CD4-positive, alpha-beta T cell treated with Interleukin-17A for 1 hour (primary cell): ENCODE measurements at places on chromosomes 7 and 10.

DNA sequence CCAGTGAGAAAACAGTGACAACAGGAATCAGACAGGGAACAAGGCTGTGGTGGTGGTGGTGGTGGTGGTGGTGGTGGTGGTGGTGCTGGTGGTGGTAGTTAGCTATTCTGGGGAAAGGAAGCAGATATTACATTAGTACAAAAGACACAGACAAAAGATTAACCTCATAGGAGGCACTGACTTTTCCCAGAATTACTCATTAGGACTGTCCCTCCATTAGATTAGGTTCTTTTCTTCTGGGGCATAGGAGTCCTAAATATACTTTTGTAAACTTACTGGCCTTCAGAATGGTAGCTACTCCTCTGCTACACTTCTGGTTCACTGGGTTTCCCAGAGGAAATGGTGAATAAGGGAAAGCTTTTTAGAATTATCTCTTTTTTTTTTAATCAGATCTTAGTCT is 156.6 kb upstream of the SEMA3D start:
- DNase-seq = no peak

DNA sequence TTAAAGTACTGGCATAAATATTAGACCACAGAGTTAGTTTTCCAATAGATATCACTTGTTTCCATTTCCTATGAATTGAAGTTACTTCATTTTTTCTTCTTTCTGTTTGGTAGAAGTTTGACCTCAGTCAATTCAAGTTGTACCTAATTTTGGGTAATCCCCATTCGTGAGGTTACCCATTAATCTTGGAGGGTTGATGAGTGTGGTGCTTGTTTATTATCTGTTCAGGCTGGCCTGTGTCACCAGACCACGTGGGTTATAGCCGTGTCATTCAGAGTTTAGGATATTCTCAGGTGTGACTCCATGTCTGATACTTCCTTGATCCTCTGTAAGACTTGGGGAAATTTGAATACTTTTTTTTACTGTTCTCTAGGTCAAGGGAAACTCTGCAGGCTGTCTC is 133.9 kb upstream of the TPK1 start:
- DNase-seq = no peak

GRCh38 chr7:997404-998395 is 14.7 kb downstream of the CYP2W1 start:
- no peak for DNase-seq

- DNase-seq = no peak
Measured at GRCh38 chr7:117333168-117333567, 10.3 kb upstream of the WNT2 start.

GRCh38 chr7:36527549-36527913 is 137.9 kb downstream of the ANLN start:
- DNase-seq = no peak

GRCh38 chr7:30799206-30799975 is 28.2 kb downstream of the MINDY4 start:
- no peak for DNase-seq

GRCh38 chr7:32892521-32893206 is 1.1 kb upstream of the KBTBD2 start:
- DNase-seq = peak; percentile 69

DNA sequence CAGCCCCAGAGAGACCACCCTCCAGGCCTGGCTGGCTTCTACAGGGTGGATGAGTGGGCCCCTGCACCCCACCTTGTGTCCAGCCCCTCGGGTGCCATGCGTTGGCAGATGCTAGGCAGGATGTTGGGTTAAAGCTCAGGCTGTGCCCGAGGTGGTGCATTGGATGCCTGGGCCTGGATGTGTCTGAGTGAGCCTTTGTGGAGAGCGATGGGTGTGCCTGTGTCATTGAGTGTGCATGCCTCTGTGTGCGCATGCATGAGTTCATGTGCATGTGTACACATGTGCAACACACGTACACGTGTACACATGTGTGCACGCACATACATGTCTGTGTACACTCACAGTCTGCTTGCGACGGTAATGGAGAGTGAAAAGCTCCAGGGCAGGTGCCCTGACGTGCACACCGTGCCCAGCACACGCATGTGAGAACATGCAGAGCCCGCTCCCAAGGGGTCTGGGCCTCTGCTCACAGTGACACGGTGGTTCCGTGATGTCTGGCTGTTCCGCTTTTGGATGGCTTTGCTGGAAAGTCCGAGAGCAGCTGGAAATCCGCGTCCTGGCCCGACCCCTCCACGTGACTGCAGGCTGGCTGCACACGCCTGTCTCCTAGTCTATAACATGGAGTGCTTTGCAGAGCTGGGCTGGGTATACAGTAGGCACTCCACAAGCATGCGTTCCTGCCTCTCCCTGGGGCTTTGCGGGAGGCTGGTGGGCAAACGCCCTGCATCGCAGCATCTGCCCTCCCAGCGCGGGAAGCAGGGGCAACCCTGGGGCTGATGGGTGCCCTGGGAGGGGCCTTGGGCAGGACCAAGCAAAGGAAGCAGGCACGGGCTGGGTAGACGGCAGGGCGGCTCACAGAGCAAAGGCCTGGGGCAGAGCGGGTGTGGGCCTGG is 36.9 kb downstream of the ELFN1 start:
- DNase-seq = no peak

- DNase-seq = no peak
Measured at GRCh38 chr10:33833566-33833965, 499.1 kb upstream of the NRP1 start.

- no peak for DNase-seq
Measured at GRCh38 chr7:155824227-155824886, 12.1 kb upstream of the SHH start.

GRCh38 chr10:79352035-79352877 is 5.0 kb downstream of the PPIF start:
- no peak for DNase-seq

GRCh38 chr7:138226001-138226476 is 149.8 kb downstream of the AKR1D1 start:
- DNase-seq = no peak

- DNase-seq = no peak
Measured at GRCh38 chr7:51234139-51234538, 82.5 kb downstream of the COBL start.

GRCh38 chr10:28797904-28798371 is 120.6 kb downstream of the BAMBI start:
- no peak for DNase-seq

GRCh38 chr10:82335831-82336230 is 460.8 kb downstream of the NRG3 start:
- no peak for DNase-seq

DNA sequence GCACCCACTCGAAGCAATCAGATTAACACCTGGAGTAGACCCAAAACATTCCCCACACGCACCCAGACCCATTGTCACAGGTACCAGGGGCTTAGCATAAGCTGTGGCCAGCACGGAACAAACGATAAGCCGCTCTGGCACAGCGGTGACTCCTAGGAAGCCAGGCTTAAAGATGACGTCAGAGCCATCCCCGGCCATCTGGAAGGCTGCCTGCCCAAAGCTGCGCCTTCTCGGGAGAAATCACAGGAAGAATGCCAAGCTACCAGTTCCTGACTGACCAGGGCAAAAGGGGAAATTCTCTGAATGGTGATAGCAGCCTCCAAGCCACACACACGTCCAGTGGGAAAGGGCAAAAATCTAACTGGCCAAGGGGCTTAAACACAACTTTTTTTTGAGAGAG is 13.0 kb upstream of the WIPI2 start:
- no peak for DNase-seq

GRCh38 chr10:63554657-63555056 is 33.5 kb downstream of the REEP3 start:
- DNase-seq = peak; percentile 44

DNA sequence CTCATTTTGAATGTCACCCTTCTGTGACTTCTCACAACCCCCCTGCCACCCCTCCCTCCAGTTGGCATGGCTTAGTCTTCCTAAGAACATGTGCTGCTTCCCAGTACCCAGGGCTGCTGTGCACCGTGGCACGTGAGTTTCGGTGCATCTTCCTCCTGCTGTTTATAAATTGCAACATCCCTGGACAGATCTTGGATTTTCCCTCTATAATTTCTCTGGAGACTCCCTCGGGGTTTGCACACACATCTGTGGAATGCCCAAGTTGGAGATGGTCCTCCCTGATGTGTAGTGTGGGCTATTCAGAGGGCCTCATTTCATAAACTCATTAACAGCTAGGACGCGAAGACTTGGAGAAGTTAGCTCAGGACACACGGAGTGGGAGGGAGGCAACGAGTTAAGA is 52.9 kb downstream of the IKZF1 start:
- DNase-seq = no peak

GRCh38 chr7:157396316-157397035 is 59.7 kb downstream of the DNAJB6 start:
- DNase-seq = no peak

GRCh38 chr7:128454808-128455542 is 703 bp upstream of the HILPDA start:
- DNase-seq = peak; percentile 14

- DNase-seq = no peak
Measured at GRCh38 chr7:28591041-28591674, 178.8 kb downstream of the CREB5 start.

DNA sequence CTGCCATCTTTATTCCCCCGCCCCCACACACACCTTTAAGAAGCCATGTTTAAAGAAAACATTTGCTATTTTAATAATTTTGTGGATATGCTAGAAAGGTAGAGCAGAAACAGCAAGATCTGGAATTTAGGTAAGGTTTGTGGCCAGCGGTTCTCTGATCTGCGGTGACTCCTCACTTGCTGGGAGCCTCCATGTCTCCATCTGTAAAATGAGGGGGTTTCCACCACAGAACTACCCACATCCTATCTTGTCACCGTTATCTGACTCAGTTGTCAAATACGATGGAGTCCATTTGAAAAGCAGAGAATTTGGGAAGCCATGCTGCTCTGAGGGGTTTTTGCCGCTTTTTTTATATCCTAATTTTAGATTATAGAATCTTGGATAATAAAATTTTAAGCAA is 23.3 kb downstream of the MACC1 start:
- DNase-seq = no peak

DNA sequence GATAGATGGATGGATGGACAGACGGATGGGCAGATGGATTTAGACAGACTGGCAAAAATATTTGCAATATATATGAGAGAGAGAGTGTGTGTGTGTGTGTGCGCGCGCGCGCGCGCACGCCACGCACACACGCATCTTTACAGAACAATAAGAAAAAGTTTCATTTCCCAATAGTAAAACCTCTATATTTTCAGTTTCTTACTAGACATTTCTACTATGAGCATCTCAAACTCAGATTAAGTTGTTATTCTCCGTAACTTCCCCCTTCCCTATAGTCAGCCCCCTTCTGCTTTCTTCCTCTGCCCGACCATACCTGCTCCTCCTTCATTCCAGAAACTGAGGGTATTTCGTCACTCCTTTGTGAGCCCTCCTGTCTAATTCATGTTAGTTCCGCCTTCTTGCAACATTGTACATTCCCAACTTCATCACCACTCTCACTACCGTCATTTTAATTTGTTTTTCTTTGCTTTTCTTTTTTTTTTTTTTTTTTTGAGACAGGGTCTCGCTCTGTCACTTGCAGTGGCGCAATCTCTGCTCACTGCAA is 154.4 kb upstream of the SH2B2 start:
- DNase-seq = peak; percentile 25

DNA sequence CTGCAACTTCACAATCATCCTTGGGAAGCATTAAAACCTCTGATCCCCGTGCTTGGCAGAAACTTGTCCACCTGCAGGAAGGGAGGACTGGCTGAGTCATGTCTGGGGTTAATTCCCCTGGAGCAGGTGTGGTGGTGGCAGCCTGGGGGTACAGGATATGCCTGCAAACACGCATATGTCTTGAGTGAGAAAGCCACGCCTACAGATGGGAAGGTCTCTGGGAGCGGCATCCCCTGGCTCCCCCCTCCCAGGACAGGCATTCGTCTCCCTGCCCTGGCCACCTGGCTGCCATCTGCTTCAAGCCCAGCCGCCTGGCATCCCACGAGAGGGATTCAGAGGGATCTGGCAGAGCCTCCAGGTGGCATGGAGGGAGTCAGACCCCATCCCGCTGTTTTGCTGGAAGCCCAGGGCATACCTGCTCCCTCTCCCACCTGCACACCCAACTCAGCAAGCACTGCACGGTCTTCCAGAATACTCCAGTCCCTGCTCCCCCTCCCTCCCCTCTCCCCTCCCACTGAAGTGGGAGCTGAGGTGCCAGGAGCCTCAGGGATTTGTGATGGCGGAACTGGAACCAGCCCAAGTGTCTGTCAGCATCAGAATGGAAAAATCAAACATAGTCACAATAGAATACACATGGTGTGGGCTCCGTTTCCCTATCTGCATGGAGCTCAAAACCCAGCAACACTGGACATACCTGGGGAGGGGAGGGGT is 61.0 kb downstream of the CAMK2B start:
- no peak for DNase-seq

GRCh38 chr10:47107007-47107747 is 192.8 kb upstream of the GDF10 start:
- DNase-seq = no peak

GRCh38 chr7:85561706-85562105 is 374.9 kb upstream of the SEMA3D start:
- DNase-seq = no peak

DNA sequence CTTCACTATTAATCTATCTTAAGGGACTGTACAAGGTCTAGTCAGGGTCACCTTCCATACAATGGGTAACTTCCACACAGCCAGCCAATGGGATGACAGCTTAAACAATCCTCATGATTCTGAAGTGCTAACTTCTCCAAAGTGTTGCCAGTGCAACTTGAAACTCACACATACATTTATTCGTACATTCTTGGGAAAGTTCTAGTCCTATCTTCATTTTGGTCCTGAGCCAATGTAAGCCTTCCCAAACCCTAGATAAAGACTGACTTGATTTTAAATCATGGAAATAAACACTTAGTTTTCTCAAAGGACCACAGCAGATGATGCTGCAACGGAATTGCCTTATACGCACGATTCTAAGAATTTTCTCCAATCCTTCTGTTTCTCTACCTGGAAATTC is 117.5 kb upstream of the COL1A2 start:
- DNase-seq = no peak

DNA sequence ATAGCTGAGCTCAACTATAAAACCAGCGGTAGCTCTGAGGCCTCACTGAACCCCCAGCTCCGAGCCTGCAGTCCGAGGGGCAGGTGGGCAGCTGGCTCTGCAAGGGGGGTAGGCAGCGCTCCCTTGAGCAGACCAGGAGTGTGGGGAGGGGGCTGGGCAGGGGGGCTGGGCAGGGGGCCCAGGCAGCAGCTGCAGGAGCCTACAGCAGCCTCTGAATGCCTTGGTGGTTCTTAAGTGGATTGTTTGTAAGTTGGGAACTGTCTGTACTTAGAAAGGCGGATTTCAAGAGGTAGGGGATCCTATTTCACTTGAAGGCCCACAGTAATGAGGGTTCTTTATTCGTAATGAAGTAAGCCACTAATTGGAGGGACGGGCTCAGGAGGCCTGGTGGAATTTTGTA is 72.3 kb downstream of the ICA1 start:
- no peak for DNase-seq

DNA sequence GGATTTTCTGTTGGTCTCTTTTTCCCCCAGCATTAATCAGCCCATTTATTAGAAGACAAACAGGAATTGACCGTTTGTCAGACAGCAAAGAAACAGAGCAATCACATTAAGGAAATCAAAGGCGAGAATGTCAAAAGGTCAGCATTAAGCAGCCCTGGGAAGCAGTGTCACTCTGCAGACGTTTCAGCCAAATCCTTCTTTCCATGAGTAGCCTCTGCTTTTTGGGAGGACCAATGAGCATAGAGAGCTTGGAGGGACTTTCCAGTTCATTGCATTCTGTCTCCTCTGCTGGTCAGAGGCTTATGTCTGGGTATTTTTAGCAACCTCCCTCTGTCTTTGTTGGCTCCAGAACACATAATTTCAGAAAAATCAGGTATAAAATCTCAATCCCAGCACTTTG is 481.4 kb downstream of the GALNT17 start:
- DNase-seq = no peak
